ENCODE measurements at places on chromosomes 4 and X.

DNA sequence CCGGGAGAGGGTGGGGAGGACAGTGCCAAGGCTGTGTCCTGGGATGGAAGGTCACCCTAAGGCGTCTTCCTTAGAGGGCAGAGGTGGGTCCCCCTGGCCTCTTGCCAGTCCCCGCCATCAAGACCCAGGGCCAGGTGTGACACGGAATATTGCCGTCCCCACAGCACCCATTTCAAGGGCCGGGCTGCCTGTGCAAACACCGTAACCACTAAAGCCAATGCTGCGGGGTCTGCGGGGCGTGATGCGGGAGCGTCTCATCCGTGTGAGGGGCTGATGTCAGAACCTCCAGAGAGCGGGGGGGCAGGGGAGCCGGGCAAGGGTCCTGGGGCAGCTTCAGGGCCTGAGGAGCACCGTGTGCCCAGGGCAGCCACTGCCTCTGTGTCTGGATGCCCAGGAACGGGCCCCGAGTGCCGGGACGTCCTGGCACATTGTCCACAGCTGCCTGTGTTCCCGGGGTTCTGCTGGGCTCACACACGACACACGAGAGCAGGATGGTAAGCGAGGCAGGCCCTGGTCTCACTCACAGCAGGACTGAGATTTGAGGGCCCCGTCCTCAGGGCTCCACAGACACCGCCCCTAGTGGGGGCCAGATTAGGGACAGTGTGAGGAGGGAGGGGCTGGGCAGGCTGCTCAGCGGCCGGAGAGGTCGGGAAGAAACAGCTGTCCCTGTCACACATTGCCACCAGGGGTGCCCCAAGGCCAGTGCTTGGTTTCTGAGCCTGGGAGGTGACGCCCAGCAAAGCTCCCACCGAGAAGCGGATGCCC lies 29.2 kb downstream of the NKX1-1 start:
- no peak for DNase-seq

- peak; percentile 78 for DNase-seq
These were observed 24.6 kb downstream of the NAP1L5 start for GRCh38 chr4:88672987-88673386.

- DNase-seq = peak; percentile 64
These were observed 2.5 kb downstream of the NYX start for GRCh38 chrX:41449615-41450014.

DNA sequence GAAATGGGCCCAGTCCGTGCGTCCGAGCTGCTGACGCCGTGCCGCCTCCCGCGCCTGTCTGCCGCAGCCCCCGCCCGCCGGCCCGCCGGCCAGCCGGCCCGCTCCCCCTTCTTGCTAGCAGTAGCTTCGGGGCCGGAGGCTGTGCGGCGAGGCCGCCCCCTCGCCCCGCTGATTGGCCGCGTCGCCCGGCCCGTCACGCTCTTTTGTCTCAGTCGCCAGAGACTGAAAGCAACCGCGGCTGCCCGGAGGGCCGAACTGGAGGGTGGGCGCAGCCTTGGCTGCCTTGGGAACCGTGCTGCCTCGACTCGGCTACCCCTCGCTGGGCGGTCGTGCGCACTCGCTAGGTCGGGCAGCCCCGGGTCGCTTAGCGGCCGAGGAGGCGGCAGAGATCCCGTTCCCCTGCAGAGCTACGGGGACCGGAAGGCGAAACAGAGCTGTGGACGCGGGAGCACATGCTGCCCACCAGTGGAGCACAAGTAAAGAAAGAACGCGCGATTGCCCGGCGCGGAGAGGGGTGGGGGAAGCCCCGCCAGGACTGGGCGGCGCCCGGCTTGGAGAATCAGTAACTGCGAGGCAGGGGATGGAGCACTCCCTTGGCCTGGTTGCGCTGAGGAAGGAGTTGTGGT lies at the start of gene ZCCHC18:
Gene ZCCHC18, plus strand, starts transcription at position 198 of the 626 bp plus-strand sequence. CDS start 1,589 bp downstream, outside the sequence.
- DNase-seq = peak; percentile 70

- peak; percentile 60 for DNase-seq
These were observed 171.9 kb downstream of the TMA16 start for GRCh38 chr4:163666332-163666873.

GRCh38 chr4:82223715-82224114 lies 150.1 kb downstream of the HNRNPD start:
- peak; percentile 88 for DNase-seq

GRCh38 chrX:121000589-121000988 lies 15.0 kb upstream of the CT47A1 start:
- DNase-seq = peak; percentile 5

DNA sequence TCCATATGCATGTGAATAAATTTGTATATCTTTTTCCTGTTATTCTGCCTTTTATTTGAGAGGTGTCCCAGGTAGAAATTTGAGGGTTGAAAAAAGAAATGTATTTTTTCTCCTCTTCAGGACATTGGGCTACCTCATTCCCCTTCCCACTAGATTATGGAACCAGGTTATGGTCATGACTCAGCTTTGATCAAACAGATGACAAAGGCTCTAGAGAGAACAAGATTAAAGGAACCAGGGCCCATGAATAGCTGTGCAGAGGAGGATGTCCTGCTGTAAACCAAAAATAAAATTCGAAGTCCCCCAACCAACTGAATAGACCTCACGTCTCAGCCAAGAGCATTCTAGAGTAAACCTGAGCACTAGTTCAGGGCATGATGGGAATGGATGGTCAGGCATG lies 313.2 kb downstream of the RAPGEF2 start:
- DNase-seq = no peak

- DNase-seq = no peak
These were observed 27.2 kb upstream of the GPR34 start for GRCh38 chrX:41661366-41662095.

DNA sequence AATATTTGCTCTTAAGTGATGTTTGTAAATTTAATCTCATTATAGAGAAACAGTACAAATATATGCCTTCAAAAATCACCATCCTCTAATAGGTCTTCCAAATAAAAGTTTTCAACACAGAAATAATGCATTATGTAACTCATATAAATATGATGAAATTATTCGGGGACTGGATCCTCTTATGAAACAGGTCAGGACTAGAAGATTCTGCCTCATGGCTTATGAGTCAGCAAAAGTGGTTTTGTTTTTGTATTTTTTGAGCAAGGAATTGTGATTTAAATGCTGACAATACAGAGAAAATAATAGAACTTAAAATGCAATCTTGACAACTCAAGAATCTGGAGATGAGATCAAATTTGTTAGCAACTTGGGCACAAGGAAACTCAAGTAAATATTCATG lies 179.7 kb upstream of the NDP start:
- peak; percentile 39 for DNase-seq

DNA sequence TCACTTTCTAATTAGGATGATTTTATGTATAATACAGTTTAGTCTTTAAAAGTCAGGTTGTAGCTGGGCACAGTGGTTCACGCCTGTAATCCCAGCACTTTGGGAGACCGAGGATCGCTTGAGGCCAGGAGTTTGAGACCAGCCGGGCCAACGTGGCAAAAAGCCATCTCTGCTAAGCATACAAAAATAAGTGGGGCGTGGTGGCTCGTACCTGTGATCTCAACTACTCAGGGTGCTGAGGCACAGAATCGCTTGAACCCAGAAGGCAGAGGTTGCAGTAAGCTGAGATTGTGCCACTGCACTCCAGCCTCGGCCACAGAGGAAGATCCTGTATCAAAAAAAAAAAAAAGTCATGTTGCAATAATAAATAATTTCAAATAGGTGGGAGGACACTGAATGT lies 364.2 kb downstream of the BMPR1B start:
- no peak for DNase-seq
